ENCODE measurements at places on chromosomes 3 and 15.

GRCh38 chr3:194687638-194688199 is 2.0 kb downstream of the FAM43A start:
- DNase-seq: no peak

- DNase-seq: no peak
Observed at GRCh38 chr15:42785569-42785968, 48.6 kb upstream of the CDAN1 start.

GRCh38 chr3:56776556-56776950 is 25.2 kb downstream of the ARHGEF3 start:
- DNase-seq: no peak

DNA sequence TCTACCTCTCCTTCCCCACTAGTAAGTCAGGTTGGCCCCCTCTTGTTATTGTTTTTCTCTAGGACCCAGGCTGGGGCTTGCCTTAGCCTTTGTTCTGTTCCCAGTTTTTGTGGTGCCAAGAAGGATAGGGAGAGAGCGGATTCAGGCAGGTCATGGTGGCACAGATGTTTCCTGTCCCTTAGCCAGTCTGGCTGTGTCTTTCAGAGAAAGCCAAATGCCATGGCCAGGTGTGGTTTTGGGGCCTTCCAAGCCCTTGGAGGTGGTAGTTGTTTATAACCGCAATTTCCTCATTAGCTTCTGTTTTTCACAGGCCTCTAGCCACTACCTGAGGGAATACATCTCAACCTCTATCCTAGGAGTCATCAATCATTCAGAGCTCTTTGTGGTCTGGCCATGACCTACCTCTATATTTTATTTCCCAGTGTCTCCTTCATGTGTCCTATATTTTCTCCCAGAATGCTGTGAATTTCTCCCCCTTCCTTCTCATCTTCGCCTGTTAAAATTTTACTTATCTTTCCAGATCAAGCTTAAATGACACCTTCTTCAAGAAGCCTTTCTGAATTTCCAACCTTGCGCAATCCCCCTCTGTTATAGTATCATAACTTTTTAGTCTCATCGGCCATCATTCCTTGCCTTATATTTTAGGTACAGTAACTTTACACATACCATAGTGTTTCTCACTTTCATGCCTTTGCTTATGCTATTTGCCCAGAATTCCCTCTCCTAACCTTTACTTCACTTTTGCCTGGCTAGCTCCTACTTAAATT is 38.2 kb downstream of the TIMP4 start:
- DNase-seq: no peak

DNA sequence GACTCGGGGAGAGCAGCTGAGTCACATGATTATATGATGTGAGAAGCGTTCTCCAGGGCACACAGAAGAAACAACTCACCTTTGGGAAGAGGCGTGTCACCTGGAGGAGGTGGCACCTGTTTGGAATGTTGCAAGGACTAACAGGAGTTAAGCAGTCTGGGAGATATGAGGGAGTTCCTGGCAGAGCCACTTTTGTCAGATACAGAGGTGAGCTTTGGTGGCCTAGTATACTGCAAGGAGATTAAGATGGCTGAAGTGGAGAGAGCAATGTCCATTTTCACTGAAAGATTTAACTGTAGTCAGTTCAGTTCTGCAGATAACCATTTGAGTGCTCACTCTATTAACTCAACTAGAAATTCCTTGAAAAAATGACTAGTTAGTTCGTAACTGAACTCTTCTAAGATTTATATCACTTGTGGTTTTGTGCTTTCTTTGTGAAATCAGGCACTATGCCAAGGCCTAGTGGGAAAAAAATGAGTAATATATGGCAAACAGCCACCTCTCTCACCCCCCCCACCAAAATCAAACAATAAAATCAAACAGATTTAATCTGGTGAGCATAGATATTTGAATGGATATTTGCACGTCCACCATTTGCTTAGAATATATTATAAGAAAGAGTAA is 61.3 kb downstream of the CRYBG3 start:
- no peak for DNase-seq

- no peak for DNase-seq
Observed at GRCh38 chr3:97871801-97872524, 50.2 kb downstream of the CRYBG3 start.

DNA sequence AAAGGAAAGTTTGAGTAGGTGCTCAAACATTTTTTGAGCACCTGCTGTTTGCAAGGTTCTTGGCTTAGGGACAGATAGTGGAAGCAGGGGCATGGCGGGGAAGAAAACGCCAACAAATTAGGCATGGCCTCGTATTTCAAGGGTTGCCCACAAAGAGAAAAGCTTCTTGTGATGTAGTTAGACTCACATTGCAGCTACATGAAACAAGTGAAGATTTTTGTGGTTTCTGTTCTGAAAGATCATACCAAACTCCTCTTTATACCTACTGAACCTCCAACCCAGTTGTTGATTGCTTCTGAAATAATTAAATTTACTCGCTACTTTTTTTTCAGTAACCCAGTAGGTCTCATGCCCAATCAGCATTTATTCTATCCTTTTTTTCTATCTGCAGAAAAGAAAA is 23.5 kb upstream of the RARB start:
- no peak for DNase-seq

DNA sequence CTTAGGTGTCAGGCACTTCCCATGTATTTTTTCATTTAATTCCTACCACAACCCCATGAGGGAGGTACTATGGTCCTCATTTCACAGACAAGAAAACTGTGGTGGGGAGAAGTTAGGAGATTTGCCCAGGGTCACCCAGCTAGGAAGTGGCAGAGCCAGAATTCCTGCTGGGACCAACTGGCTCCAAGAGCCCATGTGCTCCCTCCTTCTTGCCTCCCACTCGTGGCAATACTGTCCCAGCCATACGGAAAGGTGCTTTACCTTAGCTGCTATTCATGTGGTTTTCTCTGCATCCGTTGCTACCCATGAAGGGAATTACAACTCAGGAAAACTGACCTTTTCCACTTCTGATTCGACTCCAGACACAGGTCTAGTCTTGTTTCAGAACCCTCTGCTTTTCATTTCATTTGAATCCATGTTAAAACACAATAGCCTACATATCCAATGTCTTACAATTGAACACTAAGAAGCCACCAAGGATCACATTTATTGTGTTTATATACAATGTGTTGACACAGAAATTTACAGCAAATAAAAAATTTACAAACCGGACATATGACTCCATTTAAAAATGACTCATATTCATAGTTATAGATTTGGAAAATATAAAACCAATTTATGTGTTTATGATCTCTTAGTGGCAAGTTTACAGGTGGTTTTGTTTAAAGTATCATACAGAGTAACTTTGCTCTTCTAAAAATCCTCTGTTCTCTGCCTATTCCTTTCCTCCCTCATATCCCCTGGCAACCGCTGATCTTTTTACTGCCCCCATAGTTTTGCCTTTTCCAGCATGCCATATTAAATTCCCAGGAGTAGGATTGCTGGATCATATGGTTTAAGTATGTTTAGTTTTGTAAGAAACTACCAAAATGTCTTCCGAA is 58.8 kb downstream of the BTD start:
- DNase-seq: no peak

DNA sequence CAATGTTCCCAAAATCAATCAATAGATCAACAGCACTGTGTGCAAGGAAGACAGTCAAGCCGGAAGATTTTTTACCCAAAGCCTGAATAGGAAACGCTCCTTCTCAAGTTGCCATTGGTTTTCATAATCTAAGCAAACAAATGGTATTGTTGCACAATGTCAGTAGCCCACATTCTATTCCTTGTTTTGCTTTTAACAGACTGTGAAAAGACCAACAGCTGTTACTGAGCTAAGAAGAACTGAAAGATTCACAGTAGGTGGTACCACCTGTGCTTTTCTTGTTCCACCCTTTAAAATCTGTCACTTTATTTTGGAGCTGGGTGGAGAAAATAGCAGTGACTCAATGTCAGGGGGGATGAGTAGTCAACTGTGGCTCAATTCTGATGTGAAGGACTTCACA is 357.5 kb upstream of the CADM2 start:
- no peak for DNase-seq

GRCh38 chr3:150428562-150428961 is 20.5 kb downstream of the TSC22D2 start:
- no peak for DNase-seq

DNA sequence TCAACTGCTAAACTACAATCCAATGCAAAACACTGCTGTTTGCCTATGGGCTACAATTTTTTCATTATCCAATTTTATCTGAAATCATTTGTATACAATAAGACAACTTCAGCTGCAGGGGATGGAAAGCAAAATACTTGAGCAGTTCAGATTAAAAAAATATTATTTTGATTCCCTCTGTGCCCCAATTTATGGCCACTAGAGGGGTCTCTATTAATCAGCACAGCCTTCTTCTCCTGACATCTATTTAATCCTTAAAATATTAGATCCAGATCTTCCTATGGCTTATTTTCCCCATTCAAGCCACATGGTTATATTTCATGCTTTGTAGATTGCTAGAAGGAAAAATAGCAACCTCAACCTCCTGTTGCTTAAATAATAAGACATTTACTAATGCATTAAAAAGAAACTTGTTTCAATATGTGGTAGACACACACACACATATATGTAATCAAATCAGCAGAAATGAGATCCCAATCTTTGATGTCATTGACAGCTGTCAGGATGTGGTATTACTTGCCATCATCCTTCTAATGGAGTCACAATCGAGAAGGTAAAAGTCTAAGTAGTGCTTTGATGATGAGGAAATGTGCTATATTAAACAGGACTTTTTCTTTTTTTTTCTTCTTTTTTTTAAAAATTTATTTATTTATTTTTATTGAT is 104.2 kb downstream of the P2RY1 start:
- DNase-seq: no peak

GRCh38 chr3:174529298-174529697 is 329.8 kb upstream of the NAALADL2 start:
- no peak for DNase-seq

GRCh38 chr3:45506084-45506483 is 88.5 kb upstream of the LIMD1 start:
- no peak for DNase-seq

DNA sequence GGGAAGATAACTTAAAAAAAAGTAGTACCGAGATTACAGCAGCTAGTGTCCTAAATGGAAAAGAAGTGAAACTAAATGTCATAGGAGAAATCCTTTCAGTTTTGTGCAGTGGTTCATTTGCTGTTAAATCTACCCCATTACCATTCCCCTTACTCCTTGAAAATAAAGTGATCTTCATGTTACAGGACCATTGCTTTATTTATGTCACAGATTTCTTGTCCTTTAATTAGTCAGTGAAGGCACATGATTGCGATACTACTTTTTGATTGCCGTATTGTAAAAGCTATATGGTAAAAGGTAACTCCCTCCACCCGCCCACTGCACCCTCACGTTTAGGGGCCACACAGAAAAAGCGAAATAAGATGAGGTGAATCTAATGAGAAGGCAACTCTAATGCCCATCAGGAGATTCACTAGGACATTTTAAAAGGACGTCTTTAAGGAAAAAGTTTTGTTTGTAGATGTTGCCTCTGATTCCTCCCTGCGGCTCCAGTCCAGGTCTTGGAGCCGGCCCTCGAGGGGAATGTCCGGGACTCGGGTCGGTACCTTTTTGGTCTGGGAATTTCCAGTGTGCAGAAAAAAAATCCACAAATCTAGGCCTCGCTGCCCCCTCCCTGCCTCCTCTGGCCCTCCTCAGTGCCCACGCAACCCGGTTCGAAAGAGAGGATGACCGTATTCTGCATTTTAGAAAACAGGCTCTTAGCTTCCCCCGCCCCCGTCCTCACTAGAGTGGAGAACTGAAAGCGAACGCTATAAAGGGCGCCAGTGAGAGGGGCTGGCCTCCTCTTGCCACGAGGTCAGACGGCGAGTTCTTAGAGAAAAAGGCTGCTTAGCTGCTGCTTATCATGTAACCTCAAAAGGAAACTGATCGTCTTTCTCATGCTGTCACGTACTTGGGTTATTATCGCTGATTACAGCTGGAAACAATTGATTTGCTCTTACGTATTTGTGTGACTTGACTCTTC is 21.8 kb upstream of the NFKBIZ start:
- peak; percentile 39 for DNase-seq

DNA sequence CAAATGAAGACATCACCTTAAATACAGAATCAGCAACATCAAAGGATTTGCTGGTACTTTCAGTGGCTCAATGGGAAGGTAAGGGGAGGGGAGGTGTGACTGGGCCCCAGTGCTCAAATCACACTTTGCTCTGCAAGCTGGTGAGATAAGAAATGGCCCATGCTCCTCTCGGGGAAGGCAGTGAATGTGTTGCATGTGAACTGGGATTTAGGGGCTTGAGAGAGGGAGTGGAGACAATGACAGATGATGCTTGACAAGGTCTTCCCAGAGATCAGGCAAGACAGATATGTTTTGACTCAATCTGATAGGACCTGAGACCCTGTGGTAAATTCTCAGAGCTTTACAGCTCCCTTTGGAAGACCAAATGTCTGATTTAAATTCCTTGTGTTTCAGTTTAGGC is 233.0 kb upstream of the PROK2 start:
- no peak for DNase-seq

- no peak for DNase-seq
Observed at GRCh38 chr15:99763827-99764226, 30.6 kb upstream of the LYSMD4 start.

DNA sequence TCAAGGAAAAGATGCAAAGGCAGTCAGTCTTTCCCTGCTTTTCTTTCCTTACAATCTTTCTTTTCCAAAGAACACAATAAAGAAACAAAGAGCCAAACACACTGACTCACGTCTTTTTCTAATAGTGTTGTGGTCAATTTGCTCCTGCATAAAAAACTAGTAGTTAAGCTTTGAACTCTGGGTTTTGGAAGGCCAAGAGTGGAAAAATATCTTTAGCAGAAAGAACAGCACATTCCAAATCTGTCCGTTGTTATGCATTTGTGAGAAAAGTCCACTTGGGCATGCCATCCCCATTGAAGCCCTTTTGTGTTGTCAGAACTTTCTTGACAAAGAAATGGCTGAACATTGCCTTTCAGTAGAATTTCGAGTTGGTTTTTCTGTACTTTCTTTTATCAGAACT is 18.2 kb downstream of the COL8A1 start:
- DNase-seq: no peak

GRCh38 chr3:113551820-113552219 is 19.5 kb downstream of the SIDT1 start:
- no peak for DNase-seq

GRCh38 chr15:47513471-47513870 is 203.8 kb upstream of the SEMA6D start:
- DNase-seq: no peak

- DNase-seq: no peak
Observed at GRCh38 chr3:3821777-3822176, 22.5 kb downstream of the LRRN1 start.

- DNase-seq: no peak
Observed at GRCh38 chr15:45150997-45151396, 21.2 kb downstream of the DUOX1 start.

- DNase-seq: no peak
Observed at GRCh38 chr3:46006238-46007032, 10.8 kb upstream of the FYCO1 start.
